ENCODE measurements at places on chromosomes 7 and 10.

DNA sequence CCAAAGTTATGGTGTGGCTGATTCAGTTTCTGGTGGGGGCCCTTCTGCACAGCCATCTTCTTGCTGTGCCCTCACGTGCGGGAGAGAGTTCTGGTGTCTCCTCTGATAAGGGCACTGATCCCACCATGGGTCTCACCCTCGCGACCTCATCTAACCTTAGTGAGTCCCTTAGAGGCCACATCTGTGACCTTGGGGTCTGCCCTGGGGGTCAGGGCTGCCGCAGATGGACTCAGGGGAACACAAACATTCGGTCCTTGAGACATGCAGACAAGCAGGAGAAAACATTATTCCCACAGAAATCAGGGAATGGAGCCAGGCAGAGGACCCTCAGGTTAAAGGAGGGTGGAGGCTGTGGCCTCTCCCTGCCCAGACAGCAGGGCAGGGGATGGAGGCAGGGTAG, 177.9 kb downstream of the DNAJB6 start:
- no peak for DNase-seq

GRCh38 chr10:100510533-100511308, 8.9 kb downstream of the SEC31B start:
- no peak for DNase-seq

GRCh38 chr7:45407730-45408408, 166.3 kb upstream of the ADCY1 start:
- DNase-seq, result no peak

DNA sequence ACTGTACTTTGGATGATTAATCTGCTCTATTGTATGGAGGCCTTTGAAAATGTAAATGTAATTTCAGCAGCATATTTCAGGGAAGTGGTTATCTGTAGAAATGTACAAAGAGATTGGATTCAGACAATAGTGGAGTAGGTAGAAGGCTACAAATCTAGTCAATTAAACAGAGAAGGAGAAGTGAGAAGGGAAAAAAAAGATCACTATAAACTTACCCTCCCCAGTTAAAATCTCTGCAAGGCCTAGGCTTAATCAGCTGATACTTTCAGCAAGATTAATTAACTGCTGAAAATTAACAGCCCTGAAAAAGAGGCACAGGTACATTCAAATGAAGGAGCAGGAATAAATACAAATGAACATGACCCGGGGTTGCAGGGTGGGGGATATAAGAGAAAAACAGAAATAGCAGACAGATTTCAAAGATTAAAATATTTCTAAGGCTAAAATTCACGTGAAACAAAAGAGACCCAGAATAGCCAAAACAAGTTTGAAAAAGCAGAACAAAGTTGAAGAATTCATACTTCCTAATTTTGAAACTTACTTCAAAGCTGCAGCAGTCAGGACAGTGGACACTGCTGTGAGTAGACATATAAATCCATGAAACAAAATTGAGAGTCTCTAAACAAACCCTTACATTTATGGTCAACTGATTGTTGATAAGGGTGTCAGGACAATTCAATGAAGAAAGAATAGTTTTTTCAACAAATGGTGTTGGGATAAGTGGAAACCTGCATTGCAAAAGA, 96.0 kb downstream of the NRCAM start:
- DNase-seq, result no peak

GRCh38 chr10:132705173-132705572, 80.8 kb downstream of the NKX6-2 start:
- no peak for DNase-seq

DNA sequence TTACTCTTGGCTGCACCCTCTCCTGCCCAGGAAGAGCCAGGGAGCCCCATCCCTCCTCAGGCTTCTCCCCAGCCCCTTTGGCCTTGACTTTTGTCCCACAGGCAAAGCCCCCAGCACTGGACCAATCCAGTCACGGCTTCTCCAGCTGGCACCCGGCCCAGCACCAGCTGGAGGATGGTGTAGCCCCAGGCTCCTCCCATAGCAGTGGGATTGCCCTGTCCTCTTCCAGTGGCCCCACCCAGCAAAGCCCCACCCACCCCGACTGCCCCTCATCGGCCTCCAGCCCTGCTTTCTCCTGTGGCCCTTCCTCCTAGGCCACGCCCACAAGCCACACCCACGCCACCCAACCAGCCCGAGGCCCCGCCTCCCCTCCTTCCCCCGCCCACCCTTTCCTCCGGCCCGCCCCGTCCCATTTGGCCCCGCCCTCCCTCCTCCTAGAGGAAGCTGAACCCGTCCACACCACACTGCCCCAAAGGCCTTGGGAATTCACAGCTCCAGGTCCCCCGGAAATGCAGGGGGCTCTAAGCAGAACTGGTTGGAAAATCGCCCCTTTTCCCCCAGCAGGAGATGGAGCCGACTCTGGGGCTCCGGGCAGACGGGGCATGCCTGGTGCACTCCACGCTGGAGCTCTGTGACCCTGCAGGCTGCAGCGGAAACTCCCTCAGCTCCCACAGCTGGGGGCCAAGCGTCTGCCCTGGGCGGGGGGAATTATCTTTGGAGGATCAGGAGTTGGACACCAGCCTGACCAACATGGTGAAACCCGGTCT, 25.2 kb downstream of the GET4 start:
- DNase-seq, result peak; percentile 94

- DNase-seq, result peak; percentile 53
Measured at GRCh38 chr7:44973610-44974401, 5.0 kb downstream of the MYO1G start.

GRCh38 chr10:97188261-97188711, 2.5 kb upstream of the SLIT1 start:
- DNase-seq, result no peak

DNA sequence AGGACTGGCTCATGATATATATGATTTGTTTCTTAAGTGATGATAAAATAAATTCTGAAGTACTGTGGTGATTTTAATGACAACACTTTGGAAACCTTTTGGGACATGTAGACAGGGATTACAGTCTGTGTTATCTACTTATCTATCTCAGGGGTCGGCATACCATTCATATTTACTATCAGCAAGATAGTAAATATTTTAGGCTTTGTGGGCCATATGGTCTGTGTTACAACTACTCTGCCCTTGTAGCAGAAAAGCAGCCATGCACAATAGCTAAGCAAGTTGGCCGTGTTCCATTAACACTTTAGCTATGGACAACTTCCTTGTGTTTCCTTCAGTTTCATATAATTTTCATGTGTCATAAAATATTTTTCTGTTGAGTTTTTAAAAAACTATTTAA, 97.8 kb upstream of the PRPS1L1 start:
- DNase-seq, result peak; percentile 32

GRCh38 chr7:142894112-142894984, 8.8 kb upstream of the TRPV6 start:
- DNase-seq, result no peak

DNA sequence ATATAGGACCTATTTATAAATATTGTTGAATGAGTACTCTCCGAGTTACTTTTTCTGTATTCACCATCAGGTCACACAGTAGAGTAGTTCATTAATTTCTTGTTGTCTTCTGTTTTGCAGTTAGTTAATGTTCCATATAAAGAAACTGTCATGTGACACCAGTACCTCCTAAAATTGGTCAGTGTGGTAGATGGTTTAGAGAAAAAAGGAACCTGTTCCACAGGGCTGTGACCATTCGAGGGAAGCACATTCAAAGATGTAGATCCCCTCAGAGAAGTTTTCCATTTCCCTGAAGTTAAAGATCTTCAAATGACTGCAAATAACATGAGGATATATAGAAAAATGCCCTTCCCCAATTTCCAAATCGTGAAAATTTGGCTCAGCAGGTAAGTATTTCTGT, 45.7 kb downstream of the PRPF18 start:
- no peak for DNase-seq

- DNase-seq, result no peak
Measured at GRCh38 chr10:78518224-78518623, 484.6 kb downstream of the RPS24 start.

GRCh38 chr10:104515678-104516199, 125.4 kb upstream of the SORCS3 start:
- DNase-seq, result no peak

GRCh38 chr7:117112640-117113039, 159.3 kb downstream of the ST7 start:
- DNase-seq, result no peak

DNA sequence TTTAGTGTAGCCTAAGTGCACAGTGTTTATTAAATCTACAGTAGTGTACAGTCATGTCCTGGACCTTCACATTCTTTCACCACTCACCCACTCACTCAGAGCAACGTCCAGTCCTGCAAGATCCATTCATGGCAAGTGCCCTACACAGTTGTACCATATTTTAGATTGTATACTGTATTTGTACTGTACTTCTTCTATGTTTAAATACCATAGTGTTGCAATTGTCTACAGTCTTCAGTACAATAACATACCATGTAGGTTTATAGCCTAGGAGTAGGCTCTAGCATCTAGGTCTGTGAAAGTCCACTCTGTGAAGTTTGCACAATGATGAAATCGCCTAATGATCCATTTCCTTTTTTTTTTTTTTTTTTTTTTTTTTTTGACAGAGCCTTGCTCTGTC, 12.0 kb downstream of the EEPD1 start:
- DNase-seq, result peak; percentile 24

All from GM03348 (cell line).